ENCODE measurements at places on chromosomes 4 and X.

GRCh38 chrX:10507181-10507580 lies 113.2 kb downstream of the MID1 start:
- DNase-seq: no peak

- DNase-seq: no peak
These were observed 210.1 kb upstream of the FAT4 start for GRCh38 chr4:125104616-125105015.

DNA sequence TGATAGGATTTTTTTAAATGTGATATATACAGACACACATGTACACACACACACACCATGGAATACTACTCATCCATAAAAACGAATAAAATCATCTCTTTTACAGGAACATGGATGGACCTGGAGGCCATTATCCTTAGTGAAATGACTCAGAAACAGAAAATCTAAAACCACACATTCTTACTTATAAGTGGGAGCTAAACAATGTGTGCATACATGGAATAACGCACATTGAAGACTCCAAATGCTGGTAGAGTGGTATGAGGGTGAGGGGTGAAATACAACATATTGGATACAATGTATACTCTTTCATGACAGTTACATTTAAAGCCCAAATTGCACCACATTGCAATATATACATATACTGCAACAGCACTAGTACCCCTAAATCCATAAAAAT lies 120.2 kb upstream of the ADGRL3 start:
- no peak for DNase-seq

- DNase-seq: no peak
These were observed 26.8 kb upstream of the FGF5 start for GRCh38 chr4:80239480-80240150.

DNA sequence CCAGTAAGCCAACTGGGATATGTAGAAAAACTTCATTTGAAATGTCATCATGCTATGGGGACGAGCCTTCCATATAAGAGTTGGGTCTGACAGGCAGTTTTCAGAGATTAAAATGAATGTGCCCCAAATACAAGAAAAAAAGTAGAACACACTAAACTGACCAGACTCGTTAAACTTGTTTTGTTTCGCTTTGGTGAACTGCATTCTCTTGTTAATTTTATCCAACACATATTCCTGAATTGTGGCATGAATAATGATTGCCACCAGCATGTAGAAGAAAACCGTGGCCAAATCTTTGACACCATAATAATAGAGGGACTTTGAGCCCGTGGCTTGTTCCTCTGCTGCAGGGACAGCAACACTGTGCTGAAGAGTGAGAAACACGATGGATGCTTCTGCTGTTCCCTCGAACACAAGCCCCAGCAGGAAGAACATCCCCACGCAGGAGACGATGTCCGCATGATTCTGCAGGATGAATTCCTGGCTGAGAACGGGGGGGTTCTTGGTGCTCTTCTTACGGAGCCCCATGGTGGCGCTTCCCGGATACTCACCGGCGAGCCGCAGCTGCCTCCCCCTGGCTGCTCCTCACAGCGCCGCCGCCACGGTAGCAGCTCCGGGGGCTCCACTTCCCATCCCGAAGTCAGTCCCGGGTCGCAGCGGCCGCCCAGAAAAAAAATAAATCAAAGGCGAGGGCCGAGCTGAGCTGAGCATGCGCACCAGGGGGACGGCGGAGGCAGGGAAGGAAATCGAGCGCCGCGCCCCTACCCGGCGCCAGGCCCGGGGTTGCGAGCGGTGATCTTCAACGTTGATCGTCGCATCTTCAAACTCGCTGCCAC lies at the start of gene TRAM1L1:
TRAM1L1 (minus strand) TSS at position 711 of the 836 bp plus-strand sequence; CDS start at position 528, 183 bp downstream.
- peak; percentile 3 for DNase-seq

All from NCI-H2081 treated with DMSO at 0.1 percent for 48 hours (cell line).